GOT3 (cell line): ENCODE measurements at places on chromosomes 1 and 21.

DNA sequence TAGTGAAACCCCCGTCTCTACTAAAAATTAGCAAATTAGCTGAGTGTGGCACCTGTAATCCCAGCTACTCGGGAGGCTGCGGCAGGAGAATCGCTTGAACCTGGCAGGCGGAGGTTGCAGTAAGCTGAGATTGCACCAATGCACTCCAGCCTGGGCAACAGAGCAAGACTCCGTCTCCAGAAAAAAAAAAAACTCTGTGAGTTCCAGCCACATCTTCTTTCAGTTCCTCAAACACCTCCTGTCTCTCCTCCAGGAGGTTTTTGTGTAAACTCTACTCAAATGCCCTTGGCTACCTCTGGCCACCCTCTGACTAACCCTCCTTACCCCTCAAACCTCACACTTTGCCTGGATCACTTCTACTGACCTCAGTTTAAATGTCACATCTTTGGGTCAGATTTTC, 38.1 kb downstream of the RCSD1 start:
- no peak for DNase-seq

GRCh38 chr1:107264561-107264960, 123.7 kb downstream of the NTNG1 start:
- DNase-seq = no peak

DNA sequence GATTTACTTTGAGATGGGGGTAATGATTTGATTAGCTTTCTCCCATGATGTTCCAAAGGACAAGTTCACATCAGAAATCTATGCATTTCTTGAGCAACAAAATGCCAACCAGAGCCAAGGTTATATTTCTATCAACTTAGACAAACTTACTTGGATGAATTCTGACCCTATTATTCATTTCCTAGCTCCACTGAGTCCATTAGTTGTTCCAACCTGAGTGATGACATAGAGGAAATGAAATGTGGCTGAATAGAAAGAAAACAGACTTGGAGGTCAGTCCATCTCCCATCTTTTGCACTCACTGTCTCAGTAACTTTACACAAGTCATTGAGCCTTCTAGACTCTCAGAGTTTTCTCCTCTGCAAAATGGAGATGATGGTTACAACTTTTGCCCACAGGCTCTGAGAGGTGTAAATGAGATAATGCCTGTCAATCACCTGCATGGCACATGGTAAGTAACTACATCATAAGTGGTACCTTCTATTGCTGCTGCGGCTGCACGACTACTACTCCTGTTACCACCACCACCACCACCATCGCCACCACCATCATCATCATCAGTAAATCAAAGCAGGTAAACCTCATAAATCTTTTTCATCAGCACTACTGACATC, 98.2 kb downstream of the PTPN14 start:
- no peak for DNase-seq

- no peak for DNase-seq
Measured at GRCh38 chr1:17043676-17044075, 10.2 kb downstream of the SDHB start.

- DNase-seq = no peak
Measured at GRCh38 chr1:29338908-29339575, 102.7 kb downstream of the PTPRU start.

DNA sequence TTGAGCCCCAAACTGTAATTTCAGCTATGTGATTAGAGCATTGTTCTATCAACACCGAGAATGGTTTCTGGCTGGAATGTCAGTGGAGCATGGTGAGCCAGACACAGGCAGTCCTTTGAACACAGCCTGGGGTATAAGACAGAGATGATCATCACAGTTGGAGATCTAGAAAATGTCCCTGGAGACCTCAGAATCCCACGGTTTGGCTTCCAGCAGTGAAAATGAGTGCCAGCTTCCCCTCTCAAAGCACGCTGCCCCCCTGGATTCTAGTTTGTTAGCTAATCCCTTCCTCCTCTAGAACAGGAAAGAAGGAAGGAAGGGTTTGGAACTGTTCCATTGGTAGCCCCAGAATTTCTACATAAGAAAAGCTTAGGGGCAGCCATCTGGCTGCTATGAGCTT, 59.9 kb upstream of the JAK1 start:
- DNase-seq = no peak

- peak; percentile 27 for DNase-seq
Measured at GRCh38 chr1:224929335-224930237, at the start of gene DNAH14. Gene DNAH14, plus strand, starts transcription at chr1:224929675. Its CDS starts 23,028 bp downstream, at chr1:224952703.

DNA sequence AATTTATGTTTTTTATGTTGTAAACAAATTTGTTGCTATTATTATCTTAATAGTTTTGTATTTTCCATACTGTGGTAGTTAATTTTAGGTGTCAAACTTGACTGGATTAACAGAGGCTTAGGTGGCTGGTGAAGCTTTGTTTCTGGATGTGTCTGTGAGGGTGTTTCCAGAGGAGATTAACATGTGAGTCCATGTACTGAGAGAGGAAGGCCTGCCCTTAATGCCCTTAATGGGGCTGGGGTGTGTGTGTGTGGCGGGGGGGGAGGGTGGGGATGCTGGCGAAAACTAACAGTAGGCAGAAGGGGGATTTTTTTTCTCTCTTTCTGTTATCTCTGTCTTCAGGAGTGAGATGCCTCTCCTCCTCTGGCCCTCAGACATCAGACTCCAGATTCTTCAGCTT, 1.9 kb downstream of the OR14A16 start:
- DNase-seq = no peak

DNA sequence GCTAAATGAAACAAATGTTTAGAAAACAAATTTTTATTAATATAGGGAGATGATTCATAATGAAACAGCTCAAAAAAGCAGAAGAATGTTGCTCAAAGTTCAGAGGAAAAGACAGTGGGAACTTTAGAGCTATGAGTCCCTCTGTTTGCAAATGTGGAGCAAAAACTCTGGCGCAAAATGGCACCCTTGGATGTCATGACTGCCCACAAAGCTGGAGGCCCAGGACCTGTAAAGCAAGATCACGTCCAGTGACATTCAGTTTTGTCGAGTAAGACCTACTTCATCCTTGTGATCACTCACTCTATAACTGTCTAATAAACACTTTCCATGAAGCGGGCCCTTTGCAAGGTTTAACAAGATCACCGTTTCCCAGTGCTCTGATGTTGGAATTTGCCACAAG, 9.1 kb upstream of the EXO1 start:
- no peak for DNase-seq

DNA sequence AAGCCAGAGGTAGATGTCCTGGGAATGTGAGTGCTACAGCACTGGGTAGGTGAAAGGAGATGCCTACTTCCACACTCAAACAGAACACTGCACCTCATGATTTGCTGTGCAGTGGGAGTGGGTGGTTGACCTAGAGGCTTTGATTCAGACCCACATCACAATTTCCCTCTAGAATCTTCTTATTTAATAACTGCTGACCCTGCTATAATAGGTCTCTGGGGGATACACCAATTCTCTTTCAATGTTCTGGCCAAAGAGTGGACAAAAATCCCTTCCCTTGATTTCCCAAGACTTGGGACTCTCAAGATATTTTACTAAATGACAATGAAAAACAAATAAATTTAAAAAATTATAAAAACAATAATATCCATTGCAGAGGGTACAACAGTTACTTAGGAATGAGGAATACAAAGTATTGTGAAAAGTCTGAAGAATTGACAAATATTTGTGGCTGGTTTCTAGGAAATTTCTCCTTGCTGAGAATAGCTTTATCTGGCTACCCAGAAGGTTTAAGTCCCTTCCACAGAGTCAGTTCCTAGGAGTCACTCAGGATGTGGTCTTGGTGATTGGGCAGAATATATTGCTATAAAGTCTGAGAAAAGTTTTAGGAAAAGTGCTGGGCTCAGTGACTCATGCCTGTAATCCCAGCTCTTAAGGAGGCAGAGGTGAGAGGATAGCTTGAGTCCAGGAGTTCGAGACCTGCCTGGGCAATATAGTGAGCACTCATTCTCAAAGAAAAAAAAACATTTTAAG, 2.4 kb upstream of the FCGR2A start:
- no peak for DNase-seq

- DNase-seq = no peak
Measured at GRCh38 chr21:16418226-16418625, 688.4 kb downstream of the USP25 start.

DNA sequence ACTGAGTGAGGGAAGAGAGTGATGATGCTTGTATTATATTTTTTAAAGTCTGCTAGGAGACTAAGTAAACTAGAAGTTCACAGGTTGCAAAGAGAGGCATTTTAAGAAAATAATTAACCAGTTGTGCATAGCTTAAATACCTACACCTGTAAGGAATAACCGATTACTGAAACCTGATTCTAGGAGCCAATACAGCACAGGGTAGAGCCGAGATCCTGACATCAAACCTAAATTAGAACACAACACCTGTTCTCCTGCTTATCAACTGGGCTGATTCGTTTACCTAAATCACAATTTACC, 54.8 kb downstream of the EPRS1 start:
- no peak for DNase-seq

GRCh38 chr1:31376375-31377134, 3.7 kb upstream of the FABP3 start:
- DNase-seq = peak; percentile 54

- no peak for DNase-seq
Measured at GRCh38 chr1:179034720-179035119, 9.0 kb downstream of the FAM20B start.

GRCh38 chr1:76289692-76290091, 215.1 kb downstream of the ST6GALNAC3 start:
- no peak for DNase-seq

DNA sequence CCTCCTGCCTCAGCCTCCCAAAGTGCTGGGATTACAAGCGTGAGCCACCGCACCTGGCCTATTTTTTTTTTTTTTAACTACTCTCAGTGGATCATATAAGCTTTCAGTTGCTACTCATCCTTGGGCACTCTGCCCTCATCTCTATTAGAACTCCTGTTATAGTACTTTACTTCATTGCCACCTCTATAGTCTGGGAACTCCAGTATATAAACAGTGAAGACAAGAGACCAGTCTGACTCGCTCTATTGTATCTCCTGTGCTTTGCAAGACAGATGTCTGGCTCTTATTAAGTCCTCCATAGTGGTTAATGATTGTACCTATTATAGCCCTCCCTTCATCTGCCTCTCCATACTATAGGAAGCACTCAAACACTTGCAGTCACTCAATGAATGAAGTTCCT, 15.1 kb downstream of the KHDRBS1 start:
- DNase-seq = no peak

DNA sequence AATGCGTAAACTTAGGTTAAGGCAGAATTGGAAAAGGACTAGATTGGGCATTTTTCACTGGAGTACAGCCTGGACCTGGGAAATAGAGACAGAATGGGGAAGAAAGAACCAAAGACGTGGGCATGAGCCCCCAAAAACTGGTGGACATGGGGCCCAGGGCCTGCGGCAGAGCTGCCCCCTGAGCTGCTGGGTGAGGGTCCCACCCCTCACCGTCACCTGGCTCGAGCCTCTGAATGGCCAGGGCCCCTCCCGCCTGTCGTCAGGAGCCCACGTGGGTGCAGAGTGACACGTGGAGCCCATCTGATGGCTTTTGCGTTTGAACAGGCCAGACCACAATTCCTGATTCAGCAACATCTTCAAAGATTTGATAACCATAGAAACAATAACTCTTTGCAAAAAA, 360.9 kb upstream of the VAMP3 start:
- DNase-seq = no peak

GRCh38 chr1:160778976-160779375, 17.0 kb upstream of the LY9 start:
- DNase-seq = no peak

- no peak for DNase-seq
Measured at GRCh38 chr1:115373305-115373704, 35.3 kb upstream of the NGF start.

DNA sequence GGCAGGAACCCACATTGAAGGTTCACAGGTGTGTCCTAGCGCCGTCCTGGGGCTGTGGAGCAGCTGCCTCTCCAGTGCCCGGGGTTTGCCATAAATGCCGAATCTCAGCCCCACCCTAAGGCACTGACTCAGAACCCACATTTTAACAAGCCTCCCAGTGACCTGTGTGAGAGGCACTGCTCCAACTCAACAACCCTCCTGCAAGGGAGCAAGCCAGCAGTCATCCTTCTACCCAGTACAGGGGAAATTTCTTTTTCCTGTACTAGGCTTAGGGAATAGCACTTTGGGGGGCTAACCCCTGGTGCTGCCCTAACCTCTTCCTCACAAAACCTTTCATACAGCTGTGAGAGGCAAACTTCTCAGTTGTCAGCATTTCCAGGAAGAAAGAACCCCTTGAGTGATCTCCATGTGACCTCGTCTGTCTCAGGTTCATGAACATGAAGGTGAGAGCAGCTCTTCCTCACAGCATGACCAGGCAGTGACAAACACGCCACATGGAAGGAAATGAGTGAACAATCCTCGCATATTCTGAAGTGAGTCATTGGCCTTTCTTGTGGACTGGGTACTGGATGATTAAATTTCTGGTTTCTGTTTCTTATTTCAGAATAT, 11.4 kb upstream of the BCAR3 start:
- DNase-seq = no peak

GRCh38 chr1:11789126-11790067, 16.4 kb downstream of the MTHFR start:
- no peak for DNase-seq

DNA sequence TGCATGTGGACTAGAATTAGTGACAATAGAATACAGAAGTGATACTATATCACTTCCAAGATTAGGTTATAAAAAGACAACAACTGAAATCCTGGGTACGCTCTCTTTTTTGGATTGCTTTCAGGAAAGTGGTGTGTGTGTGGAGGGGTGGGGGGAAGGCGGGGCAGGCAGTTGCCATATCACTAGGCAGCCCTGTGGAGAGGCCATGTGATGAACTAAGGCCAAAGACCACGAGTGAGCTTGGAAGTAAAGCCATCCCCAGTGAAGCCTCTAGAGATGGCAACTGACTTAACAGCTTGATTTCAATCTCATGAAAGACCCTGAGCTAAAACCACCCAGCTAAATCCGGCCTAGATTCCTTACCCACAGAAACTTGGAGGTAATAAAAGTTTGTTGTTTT, 6.2 kb upstream of the ASPM start:
- DNase-seq = no peak

DNA sequence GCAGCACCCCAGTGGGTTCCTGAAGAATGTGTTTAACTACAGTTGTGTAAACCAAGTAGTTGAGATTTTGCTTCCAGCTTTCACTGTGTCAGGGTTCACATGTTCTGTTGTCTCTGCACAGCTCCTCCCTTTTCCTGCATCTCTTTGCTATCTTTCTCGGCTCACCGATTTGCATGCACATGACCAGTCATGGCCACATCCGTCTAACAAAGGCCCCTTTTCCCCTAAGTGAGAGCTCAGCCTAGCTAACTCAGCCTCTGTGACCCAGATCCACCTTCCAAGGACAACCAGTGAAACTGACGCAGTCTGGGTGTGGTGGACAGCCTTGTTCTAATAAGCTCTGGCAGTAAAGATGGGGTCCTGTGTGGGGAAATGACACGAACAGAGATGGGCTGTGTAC, 101.1 kb downstream of the ZP4 start:
- DNase-seq = no peak

GRCh38 chr1:30192969-30193630, 530.3 kb downstream of the MATN1 start:
- DNase-seq = no peak

- DNase-seq = no peak
Measured at GRCh38 chr1:7550981-7551380, 220.1 kb upstream of the VAMP3 start.

- peak; percentile 23 for DNase-seq
Measured at GRCh38 chr21:26835027-26835713, 10.0 kb downstream of the ADAMTS1 start.

GRCh38 chr1:103248417-103249102, 140.2 kb upstream of the COL11A1 start:
- no peak for DNase-seq
